Stimulated activated CD8-positive, alpha-beta memory T cell treated with anti-CD3 and anti-CD28 coated beads, Interleukin-15, amount 100 ng/mL, for 48 hours (primary cell): ENCODE measurements at places on chromosomes 3 and 15.

GRCh38 chr15:78654272-78654671 lies 13.3 kb upstream of the CHRNB4 start:
- no peak for DNase-seq

GRCh38 chr3:13530241-13531009 lies 18.5 kb upstream of the FBLN2 start:
- no peak for DNase-seq

GRCh38 chr15:72182673-72183072 lies 14.9 kb downstream of the GRAMD2A start:
- DNase-seq: no peak

DNA sequence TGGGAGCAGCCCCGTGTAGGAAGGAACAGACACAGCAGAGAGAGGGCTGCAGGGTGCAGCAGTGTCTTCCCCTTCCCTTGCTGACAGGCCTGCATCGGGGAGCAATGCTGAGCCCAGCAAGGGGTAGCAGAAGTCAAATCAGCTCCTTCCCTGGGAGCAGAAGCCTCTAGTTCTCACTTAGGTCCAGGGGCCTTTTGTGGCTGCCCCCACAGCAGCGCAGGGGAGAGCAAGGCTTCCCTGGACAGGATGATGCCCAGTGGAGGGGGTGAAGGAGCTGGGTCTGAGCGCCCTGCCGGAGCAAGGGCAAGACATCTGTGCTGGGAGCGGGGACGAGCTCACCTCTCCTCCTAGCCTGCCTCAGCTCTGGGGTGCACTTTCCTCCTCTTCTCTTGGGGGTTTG lies 827 bp downstream of the PLCB2 start:
- DNase-seq: no peak

- no peak for DNase-seq
Measured at GRCh38 chr3:18841422-18842343, 306.6 kb upstream of the KCNH8 start.

DNA sequence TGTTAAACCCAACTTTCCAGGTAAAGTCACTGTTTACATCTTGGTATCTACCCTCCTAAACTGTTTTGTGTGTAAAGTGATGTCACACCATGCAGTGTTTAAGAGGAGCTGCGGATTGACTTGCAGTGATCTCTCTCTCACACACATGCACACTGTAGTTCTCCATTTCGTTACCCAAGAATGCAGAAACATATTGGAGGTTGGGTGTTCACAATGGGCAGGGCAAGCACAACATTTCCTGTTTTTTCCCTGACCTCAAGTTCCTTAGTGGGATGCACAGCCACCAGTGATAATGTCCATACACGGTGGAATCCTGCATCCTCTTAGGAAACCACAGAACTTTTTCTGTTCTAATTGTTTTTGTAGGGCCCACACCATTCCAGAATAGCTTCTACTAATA lies 85.3 kb upstream of the CFAP20DC start:
- DNase-seq: no peak

- no peak for DNase-seq
Measured at GRCh38 chr3:56818156-56818985, 16.6 kb upstream of the ARHGEF3 start.

DNA sequence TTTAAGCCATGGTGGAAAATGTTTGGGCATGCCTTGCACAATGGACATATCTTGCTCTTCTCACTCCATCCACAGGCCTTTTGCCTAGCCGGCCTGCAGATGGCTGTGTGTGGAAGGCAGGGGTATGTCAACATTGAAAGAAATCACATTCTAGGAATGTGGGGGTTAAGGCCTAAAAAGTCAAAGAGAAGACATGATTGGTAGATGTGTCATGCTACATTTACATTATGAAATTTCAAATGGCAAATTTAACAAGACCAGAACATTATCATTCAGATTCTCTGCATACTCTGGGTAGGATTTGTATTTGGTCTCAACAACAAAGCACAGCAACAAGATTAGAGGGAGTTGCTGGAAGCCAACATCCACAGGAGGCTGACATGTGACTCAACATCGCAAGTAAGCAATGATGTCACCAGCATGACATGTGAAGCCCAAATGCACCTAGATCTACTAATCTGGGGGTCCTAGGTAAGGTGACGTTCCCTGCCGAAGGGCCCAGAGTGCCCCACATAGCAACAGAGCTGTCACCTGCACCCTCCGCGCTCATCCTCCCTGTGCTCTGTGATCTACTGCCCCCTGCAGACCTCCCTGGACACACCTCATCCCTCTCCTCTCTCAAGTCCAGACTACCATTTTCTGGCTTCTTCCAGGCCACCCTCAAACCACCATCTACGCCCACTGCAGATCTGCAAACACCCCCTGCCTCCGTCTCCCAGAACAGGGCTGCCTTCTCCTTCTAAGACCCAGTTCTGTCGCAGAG lies 39.4 kb downstream of the CLDN18 start:
- DNase-seq: no peak

GRCh38 chr15:89665449-89666181 lies 10.3 kb upstream of the KIF7 start:
- DNase-seq: no peak

DNA sequence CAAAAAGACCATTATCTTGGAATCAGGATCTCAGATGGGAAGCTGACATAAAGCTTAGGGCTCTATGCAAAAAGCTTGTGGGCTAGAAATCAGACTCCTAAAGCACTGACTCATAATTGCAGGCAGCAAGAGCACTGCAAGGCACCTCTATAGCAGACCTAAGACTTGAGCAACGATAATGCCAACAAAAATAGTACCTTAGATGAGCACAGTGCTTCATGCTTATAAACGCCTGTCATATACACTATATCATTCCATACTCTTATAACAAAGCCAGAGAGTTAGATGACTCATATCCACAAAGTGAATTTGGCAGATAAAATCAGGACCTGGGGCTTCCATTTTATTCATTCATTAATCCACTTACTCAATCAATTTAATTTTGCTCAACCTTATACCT lies 560.8 kb downstream of the MCTP2 start:
- no peak for DNase-seq

DNA sequence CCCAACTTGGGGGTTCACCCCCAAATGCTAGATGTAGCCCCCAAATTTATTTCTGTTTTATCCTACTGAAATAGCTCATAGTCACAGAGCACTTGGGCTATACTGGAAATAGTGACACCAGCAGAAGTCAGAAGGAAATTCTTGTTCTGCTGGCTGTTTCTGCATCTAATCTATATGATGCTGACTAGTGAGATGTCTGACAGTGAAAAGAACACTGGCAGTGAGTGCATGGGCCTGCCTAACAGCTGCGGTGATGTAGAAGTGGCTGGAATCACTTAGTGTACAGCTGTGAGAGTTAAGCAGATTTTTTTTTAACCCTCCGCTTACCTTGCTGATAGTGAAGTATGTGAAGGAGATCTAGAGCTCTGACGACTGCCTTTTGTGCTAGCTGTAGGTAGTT lies 14.0 kb downstream of the TTC14 start:
- DNase-seq: no peak

GRCh38 chr15:90405055-90405607 lies 17.1 kb downstream of the IQGAP1 start:
- no peak for DNase-seq

DNA sequence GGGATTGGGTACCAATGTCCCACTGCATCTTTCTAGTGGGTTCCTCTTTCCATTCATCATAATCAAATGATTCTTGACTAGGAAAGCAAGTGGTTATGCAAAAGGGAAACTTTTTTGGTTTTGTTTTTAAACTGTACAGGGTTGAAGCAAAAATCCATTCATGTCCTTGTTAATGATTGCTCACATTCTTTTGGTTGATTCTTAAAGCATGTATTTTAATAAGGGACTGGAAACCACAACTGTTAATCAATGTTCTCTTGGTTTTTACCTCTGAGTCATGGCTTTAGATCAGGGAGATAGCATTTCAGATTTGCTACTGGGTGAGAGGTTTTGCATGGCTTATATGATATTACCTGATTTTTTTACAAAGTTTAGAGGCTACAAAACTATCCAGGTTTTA lies 371.7 kb upstream of the RGMA start:
- no peak for DNase-seq

DNA sequence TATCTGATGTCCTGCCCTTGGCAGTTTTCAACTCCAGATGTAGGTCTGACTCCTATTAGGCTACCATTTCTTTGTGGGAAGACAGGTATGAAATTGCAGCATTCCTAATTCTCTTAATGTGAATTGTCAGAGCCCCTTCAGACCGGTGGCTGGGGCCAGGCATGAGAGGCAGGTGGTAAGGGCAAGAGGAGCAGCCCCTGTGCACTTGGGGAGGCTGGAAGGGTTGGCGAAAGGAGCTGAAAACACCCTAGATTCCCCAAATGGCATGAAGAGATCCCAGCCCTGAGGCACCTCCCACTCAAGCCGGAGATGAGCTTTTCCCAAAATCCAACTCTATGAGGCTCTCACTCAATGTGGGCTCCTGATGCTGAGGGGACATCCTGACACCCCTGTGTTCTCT lies 453.2 kb downstream of the NR2F2 start:
- DNase-seq: no peak

GRCh38 chr15:48696627-48697312 lies 51.3 kb upstream of the FBN1 start:
- DNase-seq: no peak

- no peak for DNase-seq
Measured at GRCh38 chr3:17032407-17033034, 147.8 kb downstream of the PLCL2 start.

- DNase-seq: no peak
Measured at GRCh38 chr3:181929501-181929900, 217.8 kb downstream of the SOX2 start.
